ENCODE measurements at places on chromosomes 11 and 22. TPM values are rescaled to one million over a fixed set of nuclear protein-coding genes. Genes with fewer than 3 reads are reported as not detected.

Gene FLRT1
- total RNA-seq = not detected

Gene MMP1
- total RNA-seq = not detected

Gene MMP13
- total RNA-seq = not detected

Gene TIGD3
- total RNA-seq = 0.49 TPM

Gene BTBD18
- not detected for total RNA-seq

Gene KLHDC7B
- 15.1 TPM for total RNA-seq

Gene OR4A5
- total RNA-seq = not detected

Gene DDX17
- 254 TPM for total RNA-seq

Gene OSM
- 50.7 TPM for total RNA-seq

Gene IFITM10
- total RNA-seq = not detected

Gene AQP11
- total RNA-seq = 0.27 TPM

Gene FXYD2
- 8.8 TPM for total RNA-seq

Gene ART1
- total RNA-seq = not detected

Gene NXF1
- total RNA-seq = 111 TPM

Gene IGLL1
- total RNA-seq = not detected

Gene CRYBB2
- not detected for total RNA-seq

Gene KCNQ1
- total RNA-seq = 6.7 TPM
